Renal pelvis (tissue), 12 donors: ENCODE measurements at places on chromosomes 16 and 17. TPM values are rescaled to one million over a fixed set of nuclear protein-coding genes. Genes with fewer than 3 reads are reported as not detected.

GRCh38 chr16:85557971-85558657, 55.0 kb upstream of the GSE1 start:
- DNase-seq: no peak

DNA sequence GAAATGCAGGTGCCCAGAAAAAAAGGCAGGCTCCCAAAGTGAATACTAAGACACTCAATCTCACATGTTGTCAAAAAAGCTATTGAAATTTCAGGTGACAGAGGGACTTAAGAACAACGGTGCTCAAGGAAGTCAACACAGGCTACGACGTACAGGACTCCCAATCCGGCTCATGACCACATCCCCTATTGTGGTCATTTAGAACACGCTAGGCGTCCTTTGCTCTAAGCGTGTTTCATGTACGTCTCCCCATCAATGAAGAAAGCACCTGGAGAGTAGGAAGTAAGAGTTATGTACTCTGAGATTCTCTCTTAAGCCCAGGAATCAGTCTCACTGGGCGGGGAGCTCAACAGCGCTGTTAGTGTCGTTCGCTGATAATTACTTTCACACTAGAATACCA, 94.1 kb downstream of the MRM3 start:
- no peak for DNase-seq

DNA sequence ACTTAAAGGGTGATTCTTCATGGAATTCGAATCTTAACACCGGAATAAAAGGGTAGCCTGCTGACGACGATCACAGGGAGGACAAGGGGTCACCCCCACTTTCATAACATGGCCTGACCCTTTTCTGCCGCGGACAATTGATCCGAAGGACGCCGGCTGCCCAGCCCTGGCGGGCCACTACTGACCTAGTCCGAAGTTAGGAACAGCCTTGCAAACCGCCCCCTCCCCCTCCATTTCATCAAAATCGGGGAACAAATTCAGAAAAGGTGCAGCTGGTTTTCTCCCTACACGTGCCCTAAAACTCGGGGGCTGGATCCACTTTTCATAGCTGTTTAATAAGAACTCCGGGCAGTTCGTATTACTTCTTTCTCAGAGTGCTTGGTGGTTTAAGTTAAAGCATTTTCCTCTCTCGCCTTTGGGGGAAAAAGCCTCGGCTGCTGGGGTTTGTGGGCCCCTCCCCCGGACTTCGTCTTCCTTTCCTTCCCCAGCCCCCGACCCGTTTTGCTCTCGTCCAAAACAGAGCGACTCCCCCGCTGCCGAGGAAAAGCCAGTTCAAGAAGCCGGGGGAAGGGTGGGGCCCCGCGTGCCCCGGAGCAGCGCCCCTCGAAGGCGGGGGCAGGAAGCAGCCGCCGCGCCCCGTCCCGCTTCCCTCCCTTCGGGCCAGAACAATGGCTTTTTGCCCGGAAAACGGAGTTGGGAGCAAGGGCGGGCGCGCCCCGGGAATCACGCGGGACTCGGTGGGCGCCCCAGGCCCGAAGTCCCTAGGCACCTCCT, 641 bp upstream of the CBX2 start:
- no peak for DNase-seq

- no peak for DNase-seq
Observed at GRCh38 chr17:81234506-81234855, 4.4 kb downstream of the TEPSIN start.

DNA sequence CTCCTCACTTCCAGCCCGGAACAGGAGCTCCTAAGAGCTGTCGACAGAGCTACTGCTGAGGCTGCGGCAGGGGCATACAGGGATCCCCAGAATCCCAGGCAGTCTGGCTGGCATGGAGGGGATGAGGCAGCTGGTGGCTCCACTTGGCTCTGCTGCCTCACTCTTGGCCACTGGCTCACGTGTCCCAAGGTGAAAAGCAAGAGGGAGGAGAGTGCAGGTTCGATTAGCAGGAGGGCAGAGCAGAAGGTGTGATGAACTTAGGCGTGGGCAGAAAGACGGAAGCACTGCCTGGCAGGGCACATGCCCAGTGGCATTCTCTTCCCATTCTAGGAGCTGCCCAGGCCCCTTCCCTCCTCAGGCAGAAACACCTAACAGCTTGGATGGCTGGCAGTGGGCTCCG, 11.3 kb upstream of the TBX21 start:
- no peak for DNase-seq

DNA sequence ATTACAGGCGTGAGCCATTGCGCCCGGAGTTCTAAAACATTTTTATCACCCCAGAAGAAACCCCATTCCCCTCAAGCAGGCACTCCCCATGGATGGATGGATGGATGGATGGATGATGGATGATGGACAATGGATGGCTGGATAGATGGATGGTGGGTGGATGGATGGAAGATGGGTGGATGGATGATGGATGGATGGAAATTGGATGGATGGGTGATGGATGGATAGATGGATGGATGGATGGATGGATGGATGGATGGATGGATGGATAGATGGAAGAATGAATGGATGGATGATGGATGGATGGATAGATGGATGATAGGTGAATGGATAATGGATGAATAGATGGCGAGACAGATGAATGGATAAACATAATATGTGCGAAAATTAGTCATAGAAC, 16.5 kb downstream of the PLA2G10 start:
- DNase-seq: no peak

DNA sequence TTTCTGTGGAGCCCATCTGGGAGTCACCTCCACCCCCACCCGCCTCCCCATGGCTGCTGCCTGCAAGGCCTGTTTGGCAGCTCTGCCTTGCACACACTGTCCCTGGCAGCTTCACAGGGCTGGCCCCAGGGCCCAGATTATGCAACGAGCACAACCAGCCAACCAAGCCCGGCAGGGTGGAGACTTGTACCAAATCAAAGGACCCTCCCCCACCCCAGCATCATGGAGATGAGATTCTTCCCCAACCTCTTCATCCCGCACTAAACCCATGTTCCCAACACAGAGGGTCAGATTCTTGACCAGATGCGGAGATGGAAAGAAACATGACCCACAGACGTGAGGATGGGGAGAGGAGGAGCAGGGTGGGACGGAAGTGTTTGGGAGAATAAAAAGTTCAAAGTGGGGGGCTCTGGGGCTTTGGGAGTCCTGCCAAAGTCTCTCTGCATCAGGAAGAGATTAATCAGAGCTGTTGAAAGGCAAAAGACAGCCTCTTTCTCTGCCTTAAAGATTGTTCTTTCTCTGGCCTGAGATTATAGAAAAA, 3.8 kb downstream of the SMARCD2 start:
- peak; percentile 41 for DNase-seq

- DNase-seq: no peak
Observed at GRCh38 chr16:66441586-66442375, 14.7 kb downstream of the BEAN1 start.

GRCh38 chr17:1635675-1636465, 7.2 kb upstream of the SLC43A2 start:
- no peak for DNase-seq

DNA sequence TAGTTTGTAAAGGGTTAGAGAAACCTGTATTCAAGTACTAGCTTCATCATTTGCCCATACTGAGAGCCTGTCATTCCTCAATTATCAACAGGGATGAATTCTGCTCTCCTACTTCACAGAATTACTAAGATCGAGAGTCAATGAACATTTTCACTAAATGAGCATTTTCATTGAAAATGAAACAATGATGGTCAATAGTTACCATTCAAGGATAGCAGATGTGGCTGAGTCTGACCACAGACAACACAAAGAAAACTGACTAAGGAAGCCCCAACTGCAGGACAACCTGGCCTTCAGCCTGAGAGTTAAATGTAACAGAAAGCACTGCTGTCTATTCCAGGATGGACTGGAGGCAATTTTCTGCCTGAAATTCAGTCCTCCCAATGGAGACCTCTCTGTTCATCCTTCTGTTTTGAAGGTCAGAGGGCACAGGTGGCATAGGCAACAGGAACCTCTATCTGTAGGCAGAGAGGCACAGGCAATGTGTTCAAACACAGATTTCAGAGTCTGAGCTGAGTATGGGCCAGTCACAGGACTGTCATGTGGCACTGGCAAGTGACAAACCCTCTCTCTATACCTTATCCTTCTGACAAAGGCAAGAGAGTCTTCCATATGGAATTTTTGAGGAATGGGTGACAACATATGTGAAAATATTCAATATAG, 19.5 kb downstream of the TRAF4 start:
- DNase-seq: no peak

GRCh38 chr17:75763613-75764416, 1.2 kb downstream of the GALK1 start:
- DNase-seq: no peak

DNA sequence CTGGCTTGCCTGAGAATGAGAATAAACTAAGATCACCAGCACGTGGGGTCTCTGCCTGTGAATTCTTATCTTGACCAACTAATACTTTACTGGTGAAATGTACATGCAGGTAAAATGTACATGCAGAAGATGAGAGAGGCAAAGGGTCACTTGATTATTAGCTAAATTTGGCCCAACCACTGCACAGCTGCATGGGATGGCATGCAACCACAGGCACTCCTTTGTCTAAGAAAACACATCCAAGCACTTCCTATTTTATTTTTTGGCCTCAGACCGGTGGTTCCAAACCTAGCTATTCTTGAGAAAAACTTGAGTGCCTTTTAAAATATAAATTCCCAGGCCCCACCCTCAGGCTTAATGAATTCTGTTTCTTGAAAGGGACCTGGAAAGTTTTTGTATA, 77.9 kb downstream of the SYCE1L start:
- DNase-seq: no peak

- DNase-seq: no peak
Observed at GRCh38 chr16:70656065-70656711, 9.8 kb downstream of the IL34 start.

The CES4A gene
- polyA plus RNA-seq: 12.2 TPM

The TMEM100 gene
- polyA plus RNA-seq: 52.3 TPM

The ABCC6 gene
- polyA plus RNA-seq: 21.2 TPM

The SPNS2 gene
- polyA plus RNA-seq: 53.6 TPM

The CCDC200 gene
- polyA plus RNA-seq: 7.4 TPM

The TRPV3 gene
- polyA plus RNA-seq: 0.77 TPM

The PRSS21 gene
- 0.38 TPM for polyA plus RNA-seq
